ENCODE measurements at places on chromosomes 13 and 19.

DNA sequence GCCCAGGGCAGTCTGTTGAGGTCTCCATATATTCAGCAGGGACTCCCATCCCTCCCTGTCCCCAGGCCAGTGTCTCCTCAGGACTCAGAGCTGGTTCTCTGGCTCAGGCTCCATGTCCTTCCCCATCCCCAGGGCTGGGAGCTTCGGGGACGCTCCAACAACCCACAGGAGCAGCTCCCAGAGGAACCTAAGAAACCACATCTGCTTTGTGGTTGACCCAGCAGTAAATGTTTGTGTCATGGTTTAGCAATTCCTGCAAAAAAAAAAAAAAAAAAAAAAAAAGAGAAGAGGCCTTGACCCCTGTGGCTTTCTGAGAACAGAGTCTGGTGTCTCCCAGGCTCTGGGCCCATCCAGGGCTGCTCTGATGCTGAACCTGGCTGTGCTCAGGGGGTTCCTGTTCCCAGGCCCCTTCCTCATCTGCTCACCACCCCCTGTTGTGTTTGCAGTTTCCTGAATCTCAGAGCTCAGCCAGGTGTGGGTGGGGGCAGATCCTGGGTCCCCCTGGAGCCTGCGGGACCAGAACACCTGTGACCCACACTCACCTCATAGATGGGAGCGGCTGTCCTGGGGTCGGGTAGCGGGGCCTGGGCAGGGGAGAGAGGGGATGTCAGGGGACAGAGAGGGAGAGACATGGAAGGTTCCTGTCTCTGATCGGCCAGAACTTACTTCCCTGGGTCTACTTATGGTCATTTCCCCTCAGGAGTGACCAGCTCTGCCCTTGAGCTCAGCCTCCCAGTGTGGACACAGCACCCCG is 25.2 kb upstream of the CEACAM1 start:
- DNase-seq, result peak; percentile 51

DNA sequence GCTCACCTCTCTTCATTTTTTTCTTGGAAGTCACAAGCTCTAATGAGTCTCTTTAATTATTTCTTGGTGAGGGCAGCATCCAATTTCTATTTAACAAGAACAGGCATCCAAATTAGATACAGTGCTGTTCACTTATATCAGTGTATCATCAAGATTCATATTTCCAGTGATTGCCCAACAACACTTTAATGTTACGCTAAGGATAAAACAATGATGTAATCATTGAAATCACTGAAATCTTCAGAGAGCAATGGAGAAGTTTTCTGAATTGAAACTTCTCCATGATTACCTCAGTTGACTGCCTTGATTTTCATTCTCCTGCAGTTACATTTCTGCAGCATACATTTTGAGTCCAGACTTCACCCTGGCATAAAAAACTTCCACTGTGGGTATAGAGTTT is 17.1 kb upstream of the LRCH1 start:
- no peak for DNase-seq

DNA sequence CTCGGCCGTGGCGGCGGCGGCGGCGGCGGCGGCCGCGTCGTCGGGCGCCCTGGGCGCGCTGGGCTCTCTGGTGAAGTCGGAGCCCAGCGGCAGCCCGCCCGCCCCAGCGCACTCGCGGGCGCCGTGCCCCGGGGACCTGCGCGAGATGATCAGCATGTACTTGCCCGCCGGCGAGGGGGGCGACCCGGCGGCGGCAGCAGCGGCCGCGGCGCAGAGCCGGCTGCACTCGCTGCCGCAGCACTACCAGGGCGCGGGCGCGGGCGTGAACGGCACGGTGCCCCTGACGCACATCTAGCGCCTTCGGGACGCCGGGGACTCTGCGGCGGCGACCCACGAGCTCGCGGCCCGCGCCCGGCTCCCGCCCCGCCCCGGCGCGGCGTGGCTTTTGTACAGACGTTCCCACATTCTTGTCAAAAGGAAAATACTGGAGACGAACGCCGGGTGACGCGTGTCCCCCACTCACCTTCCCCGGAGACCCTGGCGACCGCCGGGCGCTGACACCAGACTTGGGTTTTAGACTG is 1.7 kb downstream of the SOX1 start:
- DNase-seq, result no peak

DNA sequence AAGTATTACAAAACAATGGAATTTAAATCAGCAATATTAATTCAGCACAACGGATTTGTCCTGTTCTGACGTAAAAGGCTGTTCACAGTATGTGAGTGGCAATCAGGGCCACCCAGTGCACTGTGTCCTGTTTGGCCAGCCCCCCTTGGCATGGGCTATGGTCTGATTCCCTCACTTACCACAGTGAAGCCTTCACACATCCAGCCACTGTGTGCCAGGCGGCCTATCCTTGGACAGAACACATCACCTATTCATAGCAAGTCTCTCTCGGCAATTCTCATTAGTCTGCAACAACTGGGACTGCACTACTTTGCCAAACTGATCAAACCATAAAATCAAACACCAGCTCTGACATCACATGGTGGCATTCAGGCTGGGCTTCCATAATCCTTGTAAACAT is 221.5 kb upstream of the TSHZ3 start:
- DNase-seq, result no peak

DNA sequence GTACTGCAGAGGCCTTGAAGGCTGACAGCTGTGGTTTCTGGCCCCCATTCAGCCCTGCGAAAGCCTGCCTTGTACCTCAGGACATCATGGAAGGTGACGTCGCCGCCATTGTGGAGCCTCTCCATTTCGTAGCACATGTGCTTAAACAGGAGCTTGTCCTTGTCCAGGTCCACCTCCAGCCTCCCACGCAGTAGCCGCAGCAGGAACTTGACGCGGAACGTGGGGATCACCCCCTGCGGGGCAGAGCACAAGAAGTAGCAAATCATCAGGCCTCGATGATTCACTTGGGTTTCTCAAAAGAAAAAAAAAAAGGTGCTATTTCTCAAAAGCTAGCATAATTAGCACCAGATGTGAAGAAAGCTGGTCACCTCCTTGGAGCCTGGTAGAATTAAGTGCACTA is 351.0 kb downstream of the NALCN start:
- DNase-seq, result peak; percentile 90

DNA sequence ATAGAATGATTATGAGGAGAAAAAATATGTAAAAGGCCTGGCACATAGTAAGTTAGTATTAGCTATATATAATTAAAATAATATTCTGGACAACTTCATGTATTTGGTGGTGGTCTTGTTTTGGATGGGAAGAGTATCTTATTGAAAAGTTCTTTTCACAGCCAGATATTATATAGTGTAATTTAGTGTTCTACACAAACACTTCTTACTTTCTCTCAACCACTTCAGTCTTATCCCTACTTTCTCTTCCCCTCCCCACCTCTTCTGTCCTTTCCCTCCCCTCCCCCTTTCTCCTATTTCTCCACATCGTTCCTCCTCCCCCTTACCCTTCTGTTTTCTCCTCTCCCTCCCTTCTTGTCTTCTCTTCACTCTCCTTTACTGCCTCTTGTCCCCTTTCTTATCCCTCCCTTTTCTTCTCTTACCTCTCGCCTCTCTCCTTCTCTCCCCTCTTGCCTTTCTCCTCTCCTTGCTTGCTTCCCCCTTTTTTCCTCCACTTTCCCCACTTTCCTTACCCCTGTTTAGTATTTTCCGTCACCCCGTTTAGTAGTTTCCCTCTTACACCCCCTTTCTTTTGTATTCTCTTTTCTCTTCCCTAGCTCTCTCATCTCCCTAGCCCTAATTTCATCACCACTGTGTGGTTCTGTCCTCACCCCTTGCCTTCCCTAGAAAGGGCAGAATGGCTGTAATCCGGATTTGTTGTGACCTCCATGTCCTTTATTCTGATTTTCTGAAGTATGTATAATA is 107.2 kb upstream of the MLNR start:
- peak; percentile 17 for DNase-seq

GRCh38 chr19:44847144-44848035 is 1.3 kb downstream of the NECTIN2 start:
- DNase-seq, result peak; percentile 38

- DNase-seq, result peak; percentile 12
These were observed 20.6 kb upstream of the OLFM2 start for GRCh38 chr19:9956956-9957355.

GRCh38 chr13:41220401-41220800 is 26.0 kb upstream of the KBTBD7 start:
- DNase-seq, result no peak

DNA sequence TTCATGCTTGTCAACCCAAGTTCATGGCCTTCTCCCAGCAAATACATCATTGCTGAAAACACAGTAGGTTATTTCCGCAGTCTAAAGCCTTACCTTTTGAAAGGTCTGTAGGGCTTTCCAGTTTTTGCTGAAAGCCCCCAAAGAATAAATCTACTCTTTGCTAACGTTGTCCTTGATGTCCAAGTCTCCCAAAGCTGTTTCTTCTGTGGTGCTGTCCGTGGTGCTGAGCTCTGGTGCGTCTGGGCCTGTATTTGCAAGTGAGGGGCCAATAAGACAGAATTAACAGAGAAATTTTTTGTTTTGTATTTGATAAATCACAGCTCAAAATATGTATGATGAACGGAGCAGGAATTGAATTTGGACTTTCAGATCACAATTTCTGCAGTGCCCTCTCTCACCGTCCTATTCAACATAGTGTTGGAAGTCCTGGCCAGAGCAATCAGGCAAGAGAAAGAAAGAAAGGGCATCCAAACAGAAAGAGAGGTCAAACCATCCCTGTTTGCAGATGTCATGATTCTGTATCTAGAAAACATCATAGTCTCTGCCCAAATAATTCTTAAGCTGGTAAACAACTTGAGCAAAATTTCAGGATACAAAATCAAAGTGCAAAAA is 9.8 kb upstream of the LGALS16 start:
- DNase-seq, result peak; percentile 11

DNA sequence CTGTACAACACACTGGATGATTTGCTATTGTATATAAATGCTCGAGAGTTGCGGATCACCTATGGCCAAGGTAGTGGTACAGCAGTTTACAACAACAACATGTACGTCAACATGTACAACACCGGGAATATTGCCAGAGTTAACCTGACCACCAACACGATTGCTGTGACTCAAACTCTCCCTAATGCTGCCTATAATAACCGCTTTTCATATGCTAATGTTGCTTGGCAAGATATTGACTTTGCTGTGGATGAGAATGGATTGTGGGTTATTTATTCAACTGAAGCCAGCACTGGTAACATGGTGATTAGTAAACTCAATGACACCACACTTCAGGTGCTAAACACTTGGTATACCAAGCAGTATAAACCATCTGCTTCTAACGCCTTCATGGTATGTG is 21.5 kb downstream of the OLFM4 start:
- DNase-seq, result no peak

DNA sequence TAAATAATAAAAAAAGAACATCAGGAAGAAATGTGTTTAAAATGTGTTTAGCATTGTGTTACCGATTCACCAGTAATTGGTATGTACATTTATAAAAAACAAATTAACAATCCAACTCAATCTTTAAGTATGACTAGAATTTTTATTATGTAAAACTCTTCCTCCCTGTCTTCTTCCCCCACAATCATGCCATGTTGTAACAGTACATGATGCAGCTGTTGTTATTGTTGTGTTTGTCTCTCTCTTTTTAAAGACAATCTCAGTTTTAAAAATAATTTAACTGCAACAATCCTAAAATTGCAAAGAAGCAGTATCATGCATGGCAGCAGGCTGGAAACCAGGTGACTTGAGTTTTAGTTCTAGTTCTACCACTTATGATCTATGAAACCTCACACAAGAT is 180.2 kb downstream of the RGCC start:
- DNase-seq, result no peak

DNA sequence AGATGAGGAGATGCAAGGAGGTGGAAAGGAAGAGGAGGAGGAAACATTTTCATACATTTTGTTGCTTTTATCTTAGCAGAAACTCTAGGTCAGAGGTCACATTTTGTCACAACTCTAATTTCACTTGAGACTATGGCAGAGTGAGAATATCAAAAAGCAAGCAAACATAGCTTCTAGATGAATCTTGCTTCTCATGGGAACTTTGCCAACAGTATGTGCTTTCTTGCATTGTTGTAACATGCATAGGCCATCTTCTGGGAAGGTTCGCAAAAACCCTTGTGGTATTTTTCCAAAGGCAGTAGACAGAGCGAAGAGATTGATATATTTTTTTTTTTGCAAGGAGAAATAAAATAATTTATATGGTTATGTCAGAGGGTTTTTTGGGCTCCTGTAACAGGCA is 291.3 kb downstream of the MTUS2 start:
- peak; percentile 10 for DNase-seq

GRCh38 chr19:19111967-19112580 is 26.2 kb downstream of the TMEM161A start:
- no peak for DNase-seq

GRCh38 chr13:52738719-52739467 is 727 bp downstream of the CNMD start:
- no peak for DNase-seq

Data from fibroblast of upper back skin (primary cell).